ENCODE measurements at places on chromosomes 2 and 18.

- no peak for DNase-seq
Observed at GRCh38 chr18:31581498-31582197, 10.0 kb upstream of the TTR start.

GRCh38 chr2:134310107-134311079 is 56.5 kb downstream of the MGAT5 start:
- DNase-seq: no peak

DNA sequence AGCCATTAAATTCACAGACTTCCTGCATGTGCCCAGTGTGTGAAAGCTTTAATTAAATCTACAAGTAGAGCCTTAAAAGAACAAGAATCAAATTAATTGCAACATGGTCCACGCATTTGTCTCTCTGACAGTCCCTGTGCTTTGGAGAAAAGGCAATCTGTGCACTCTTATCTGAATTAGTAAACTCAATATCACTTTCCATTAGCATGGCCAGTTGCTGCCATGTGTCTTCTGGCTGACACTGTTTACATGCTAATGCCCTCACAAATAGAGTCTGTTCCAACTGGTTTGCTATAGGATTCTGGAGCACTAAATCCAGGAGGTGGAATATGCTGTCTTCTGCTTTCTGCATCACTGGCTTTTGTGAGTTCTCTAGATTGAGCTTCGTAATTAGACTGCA is 434.5 kb upstream of the RAB12 start:
- DNase-seq: no peak

- DNase-seq: peak; percentile 90
Observed at GRCh38 chr2:98649135-98649991, 41.0 kb downstream of the UNC50 start.

DNA sequence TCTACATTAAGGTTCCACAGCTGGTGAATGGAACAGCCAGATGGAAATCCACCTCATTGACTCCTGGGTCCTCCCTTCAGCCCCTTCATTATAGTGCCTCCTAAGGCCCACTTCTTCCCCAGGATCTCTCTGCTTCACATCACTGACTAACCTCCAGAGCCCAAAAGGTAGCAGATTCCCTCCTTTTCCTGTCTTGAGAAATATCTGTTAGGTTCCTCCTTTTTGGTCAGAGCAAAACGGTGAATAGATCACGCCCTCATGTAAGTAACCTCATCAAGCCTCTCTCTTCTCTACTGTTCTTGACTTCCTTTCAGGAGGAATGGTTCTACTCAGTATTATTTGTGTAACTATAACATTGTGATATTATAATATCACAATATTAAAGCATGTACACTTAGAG is 155.0 kb upstream of the SRD5A2 start:
- no peak for DNase-seq

DNA sequence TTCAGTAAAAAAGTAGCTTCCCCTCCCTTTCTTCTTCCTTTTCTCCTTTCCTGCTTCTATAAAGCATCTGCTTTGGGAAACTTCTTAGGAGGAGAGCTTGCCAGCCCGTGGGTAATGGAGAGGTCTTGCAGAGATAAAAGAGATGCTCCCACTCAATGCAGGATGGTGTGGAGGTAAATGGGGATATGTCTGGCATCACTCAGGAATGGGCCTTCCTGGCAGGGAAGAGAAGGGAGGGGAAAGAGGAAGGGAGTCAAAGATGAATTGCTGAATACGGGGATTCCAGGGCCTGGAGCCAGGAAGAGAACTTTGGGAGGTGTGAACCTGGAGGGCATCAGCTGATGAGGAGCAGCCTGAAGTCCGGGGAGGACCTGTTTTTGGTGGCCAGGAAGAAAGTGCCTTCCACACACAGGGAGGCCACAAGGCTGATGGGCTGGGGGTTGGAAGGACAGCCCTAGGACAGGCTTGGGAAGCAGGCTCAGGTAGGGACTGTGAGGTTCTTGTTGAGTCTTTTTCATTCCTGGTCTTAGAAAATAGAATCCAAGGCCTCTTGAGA is 25.2 kb downstream of the IL1B start:
- DNase-seq: no peak
